ENCODE measurements at places on chromosomes 3 and 15.

GRCh38 chr15:83112956-83113299 is 5.5 kb downstream of the TM6SF1 start:
- no peak for DNase-seq

DNA sequence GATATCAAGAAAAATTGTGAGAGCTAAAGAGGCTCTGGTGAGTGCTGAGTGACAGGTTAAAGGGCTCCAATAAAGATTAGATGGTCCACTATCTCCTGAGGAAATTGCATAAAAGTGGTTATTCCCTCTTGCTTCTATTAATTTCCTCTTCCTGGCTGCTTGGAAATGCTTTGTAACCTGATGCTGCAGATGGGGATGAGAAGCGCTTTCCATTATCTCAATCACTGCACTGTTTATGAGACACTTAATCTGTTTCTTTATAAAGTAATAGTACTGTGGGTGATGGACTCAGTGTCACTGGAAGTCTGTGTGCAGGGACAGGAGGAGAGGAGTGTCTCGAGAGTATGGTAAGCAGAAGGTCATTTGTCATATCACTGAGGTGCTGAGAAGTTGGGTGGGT is 305.3 kb downstream of the EPHB1 start:
- no peak for DNase-seq

GRCh38 chr15:101394056-101394630 is 95.4 kb downstream of the PCSK6 start:
- DNase-seq: no peak

- DNase-seq: no peak
These were observed 402.2 kb upstream of the CFAP20DC start for GRCh38 chr3:59451800-59452746.

- peak; percentile 45 for DNase-seq
These were observed 34.9 kb upstream of the TIMP4 start for GRCh38 chr3:12193485-12194165.

DNA sequence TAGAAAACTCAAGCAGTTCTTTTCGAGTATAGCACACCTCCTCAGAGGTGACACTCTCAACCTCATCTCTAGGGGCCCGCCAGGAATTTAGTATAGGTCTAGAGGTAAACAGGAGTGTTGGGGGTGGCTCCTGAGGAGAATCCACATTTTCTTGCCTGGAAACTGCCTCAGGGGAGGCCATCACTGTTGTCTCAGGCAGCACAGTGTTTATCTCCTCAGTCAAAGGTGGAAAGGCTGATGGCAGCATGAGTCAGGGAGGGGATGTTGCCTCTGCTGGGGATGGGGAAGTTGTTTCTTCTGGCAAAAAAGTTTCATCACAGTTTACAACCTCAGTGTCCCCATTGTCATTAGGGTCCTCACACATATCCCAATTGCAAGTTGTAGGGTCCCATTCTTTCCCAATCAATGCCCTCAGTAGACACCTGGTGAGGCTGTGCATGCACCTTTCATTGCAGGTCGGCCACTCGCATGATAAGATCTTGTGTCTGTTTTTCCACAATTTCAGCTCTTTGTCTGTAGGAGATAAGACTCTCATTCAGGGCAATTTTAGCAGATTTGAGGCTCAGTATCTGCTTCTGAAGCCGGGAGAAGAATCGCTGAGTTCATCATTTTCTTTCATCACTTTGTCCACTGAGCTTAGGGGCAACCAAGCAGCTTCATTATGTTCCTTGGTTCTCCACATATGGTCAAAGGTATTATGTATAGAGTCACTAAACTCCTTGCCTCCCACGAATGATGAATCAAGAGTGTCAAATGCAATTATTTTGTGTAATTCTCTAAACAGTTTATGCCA is 25.8 kb downstream of the NAALADL2 start:
- no peak for DNase-seq

DNA sequence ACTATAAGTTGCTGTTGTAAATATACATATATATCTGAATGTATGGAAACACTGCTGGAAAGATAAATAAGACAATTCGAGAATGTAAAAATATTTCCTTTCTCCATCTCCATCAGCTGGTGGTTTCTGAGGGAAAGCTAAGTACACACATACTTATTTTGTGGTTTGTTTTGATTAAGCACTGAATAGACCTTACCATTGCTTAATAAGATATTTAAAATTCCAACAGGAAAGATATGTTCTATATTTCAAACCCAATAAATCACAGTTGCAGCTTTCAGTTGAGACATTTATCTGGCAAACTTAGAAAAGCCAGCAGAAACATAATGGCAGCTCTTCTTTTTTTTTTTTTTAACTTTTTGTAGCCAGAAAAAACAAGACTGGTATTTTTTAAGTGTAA is 160.4 kb downstream of the VGLL3 start:
- DNase-seq: no peak

Measured in stimulated activated CD4-positive, alpha-beta T cell treated with anti-CD3 and anti-CD28 coated beads, Interleukin-1b, Interleukin-23, amount 100 ng/mL, for 48 hours (primary cell).